Heart right ventricle (tissue), 16 donors: ENCODE measurements at places on chromosomes 1 and 21. TPM values are rescaled to one million over a fixed set of nuclear protein-coding genes. Genes with fewer than 3 reads are reported as not detected.

- peak; percentile 74 for DNase-seq
Measured at GRCh38 chr1:6205849-6206519, at the start of gene RNF207. RNF207 (plus strand) TSS chr1:6206119; CDS start chr1:6206536, 417 bp downstream.

- no peak for DNase-seq
Measured at GRCh38 chr1:228512781-228513198, 25.6 kb downstream of the RNF187 start.

DNA sequence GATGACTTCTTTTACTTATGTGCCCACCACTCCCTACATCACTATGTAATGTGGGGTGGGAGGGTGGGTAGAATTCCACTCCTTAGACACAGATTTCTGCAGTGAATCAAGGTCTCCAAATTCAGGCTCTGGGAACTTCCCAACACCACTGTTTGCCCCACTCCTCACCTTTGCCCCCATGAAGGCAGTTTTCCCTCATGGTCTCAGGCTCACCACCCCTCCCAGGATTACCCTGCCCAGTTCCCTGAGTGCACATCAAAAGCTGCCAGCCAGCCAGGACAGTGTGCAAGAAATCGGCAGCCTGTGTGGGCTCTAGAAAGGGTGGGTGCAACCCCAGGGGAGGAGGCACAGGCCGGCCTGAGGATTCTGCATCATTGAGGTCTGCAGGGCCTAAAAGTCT lies 14.8 kb downstream of the NENF start:
- no peak for DNase-seq

DNA sequence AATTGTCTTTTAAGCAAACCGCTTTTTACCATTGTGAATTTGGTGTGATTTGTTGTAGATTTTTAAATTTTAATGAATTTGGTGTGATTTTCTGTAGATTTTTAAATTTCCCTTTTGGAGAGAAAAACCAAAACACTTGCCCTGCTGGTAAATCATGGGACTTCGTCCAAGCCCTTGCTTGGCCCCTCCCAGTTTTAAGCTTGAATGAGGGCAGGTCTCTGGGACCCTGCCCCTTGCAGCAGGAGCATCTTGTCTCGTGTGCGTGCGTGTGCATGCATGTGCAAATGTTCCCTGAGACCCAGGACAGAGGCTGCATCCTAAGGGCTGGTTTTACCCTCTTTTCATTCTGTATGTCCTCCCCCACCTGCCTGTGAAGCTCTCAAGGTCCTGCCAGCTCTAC lies 248.6 kb downstream of the GREM2 start:
- DNase-seq = no peak

DNA sequence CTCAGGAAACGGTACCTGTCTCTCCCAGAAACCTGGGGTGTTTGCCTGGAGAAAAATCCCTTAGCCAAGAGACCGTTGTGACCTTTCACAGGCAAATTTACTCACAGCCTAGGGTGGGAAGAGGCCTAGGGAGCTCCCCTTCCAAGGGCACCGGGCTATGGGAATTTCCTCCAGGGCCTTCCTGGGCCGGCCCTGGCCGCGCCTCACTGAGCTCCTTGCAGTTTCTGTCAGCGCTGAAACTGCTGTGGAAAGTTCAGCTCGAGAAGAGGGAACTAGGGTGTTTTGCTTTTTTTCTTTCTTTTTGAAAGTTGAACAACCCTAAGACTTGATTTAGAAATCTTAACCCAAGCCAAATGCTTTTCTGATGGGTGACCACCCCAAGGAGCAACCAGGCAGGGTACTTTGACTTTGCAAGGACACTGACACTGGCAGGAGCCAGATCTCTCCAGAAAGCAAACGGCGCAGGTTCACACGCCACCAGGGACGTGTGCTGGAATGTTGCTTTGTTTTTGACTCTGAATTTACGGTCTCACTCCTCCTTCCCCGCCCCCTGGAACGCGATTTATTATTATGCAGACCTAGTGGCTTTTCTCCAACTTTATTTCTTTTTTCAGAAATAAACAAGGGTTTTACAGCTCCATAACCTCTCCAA lies 229.6 kb upstream of the JUN start:
- peak; percentile 41 for DNase-seq

DNA sequence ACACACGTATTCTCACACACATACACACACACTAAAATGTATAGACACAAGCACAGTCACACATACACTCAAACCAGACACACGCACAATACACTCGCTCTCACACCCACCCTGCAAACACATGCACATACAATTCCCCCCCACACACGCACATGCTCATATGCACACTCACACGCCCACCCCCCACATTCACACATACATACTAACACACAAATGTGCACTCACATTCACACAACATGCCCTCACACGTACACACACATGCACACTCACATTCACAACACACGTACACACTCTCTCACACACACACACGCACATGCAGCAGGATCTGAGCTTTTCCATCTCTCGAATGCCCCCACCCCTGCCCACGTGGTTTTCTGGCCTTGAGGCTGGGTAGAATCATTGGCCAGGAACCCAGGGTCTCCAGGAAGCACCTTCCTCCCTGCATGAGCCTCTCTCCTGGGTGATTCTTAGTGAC lies 589.7 kb downstream of the PTPRU start:
- no peak for DNase-seq

- no peak for DNase-seq
Measured at GRCh38 chr1:41420860-41421259, 59.6 kb downstream of the FOXO6 start.

Gene C8B
- polyA plus RNA-seq = not detected

Gene TCEA3
- 51.4 TPM for polyA plus RNA-seq

Gene TMEM54
- 8.4 TPM for polyA plus RNA-seq

Gene VSIG8
- 0.44 TPM for polyA plus RNA-seq

Gene STIL
- 0.37 TPM for polyA plus RNA-seq
